ENCODE measurements at places on chromosomes 7 and 10. TPM values are rescaled to one million over a fixed set of nuclear protein-coding genes. Genes with fewer than 3 reads are reported as not detected.
A peak's percentile ranks its signal among the peaks of the same experiment; 100 is the strongest.

- H3K27me3 ChIP-seq, result no peaks in the 10 kb centered on the region
- no peaks in the 10 kb centered on the region for H3K36me3 ChIP-seq
- H3K4me1 ChIP-seq, result peaks cover 45% of the 10 kb centered on the region
- peak; percentile 22 for DNase-seq
- H3K4me3 ChIP-seq, result peak overlapping the region; percentile 49
- H3K27ac ChIP-seq, result peak overlapping the region; percentile 73
Observed at GRCh38 chr10:12635127-12635541, 285.8 kb downstream of the CAMK1D start.

DNA sequence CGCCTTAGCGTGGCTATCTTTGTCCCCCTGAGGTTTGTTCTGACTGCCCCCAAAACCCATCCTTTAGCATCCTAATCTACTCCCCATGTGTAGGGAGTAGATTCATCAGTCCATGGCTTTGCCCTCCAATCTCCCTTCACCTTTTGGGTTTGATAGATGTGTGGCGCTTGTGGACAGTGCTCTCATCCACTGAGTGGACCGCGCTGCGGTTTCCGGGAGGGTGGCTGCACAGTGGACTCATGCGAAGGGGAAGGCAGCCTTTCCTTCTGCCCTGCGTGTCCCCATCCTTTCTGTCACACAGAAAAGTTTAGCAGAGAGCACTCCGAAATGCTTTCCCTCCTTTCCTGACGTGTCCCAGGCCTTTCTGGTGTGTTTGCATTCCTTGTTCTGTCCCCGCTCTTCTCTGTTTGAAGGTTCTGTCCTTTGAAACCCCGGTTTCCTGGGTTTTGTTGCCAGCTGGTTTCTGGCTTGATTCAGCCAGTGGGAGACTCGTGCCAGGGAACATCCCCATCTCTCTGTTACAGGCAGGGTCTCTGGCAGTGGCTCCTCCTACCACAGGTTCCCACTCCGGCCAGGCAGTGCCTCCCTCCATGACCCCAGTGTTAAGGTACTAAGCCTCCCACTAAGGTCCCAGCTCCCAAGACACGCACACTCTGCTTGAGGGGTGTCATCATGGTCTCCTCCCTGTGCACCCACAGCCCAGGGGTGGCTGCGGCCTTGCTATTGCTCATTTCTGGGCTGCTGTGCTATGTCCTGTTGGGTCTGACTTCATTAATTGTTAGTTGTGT is 547.7 kb upstream of the DPP6 start:
- H3K27ac ChIP-seq, result no peak overlapping the region
- no peaks in the 10 kb centered on the region for H3K27me3 ChIP-seq
- H3K4me3 ChIP-seq, result no peak overlapping the region
- DNase-seq, result no peak

- H3K27me3 ChIP-seq, result peaks cover 64% of the 10 kb centered on the region
- no peak for DNase-seq
- H3K4me3 ChIP-seq, result no peak overlapping the region
- H3K27ac ChIP-seq, result no peak overlapping the region
- peaks cover 6% of the 10 kb centered on the region for H3K4me1 ChIP-seq
- H3K36me3 ChIP-seq, result no peaks in the 10 kb centered on the region
Observed at GRCh38 chr10:114038819-114039218, 4.8 kb upstream of the ADRB1 start.

DNA sequence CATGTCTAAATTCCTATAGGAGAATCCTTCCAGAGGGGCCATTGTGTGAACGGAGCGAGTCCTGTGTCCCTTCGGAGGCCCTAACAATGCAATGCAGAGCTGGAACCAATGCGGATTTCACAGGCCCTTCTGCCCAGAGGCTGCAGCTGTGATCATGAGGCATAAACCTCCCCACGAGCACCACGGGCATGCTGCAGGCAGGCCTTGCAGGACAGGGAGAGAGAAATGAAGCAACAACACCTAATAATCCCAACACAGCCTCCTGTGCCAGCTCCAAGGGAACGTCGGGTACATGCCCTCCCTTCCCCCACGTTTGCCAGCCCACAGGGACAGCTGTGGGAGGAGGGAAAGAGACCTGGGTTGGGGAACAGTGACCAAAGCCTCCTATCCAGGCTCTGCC is 74.4 kb downstream of the TNS3 start:
- no peaks in the 10 kb centered on the region for H3K27me3 ChIP-seq
- DNase-seq, result no peak
- no peaks in the 10 kb centered on the region for H3K4me1 ChIP-seq
- no peak overlapping the region for H3K27ac ChIP-seq
- H3K36me3 ChIP-seq, result no peaks in the 10 kb centered on the region

- H3K4me3 ChIP-seq, result no peak overlapping the region
- peaks cover 26% of the 10 kb centered on the region for H3K27me3 ChIP-seq
- H3K36me3 ChIP-seq, result no peaks in the 10 kb centered on the region
- DNase-seq, result no peak
Observed at GRCh38 chr7:21169667-21170580, 258.0 kb upstream of the SP4 start.

DNA sequence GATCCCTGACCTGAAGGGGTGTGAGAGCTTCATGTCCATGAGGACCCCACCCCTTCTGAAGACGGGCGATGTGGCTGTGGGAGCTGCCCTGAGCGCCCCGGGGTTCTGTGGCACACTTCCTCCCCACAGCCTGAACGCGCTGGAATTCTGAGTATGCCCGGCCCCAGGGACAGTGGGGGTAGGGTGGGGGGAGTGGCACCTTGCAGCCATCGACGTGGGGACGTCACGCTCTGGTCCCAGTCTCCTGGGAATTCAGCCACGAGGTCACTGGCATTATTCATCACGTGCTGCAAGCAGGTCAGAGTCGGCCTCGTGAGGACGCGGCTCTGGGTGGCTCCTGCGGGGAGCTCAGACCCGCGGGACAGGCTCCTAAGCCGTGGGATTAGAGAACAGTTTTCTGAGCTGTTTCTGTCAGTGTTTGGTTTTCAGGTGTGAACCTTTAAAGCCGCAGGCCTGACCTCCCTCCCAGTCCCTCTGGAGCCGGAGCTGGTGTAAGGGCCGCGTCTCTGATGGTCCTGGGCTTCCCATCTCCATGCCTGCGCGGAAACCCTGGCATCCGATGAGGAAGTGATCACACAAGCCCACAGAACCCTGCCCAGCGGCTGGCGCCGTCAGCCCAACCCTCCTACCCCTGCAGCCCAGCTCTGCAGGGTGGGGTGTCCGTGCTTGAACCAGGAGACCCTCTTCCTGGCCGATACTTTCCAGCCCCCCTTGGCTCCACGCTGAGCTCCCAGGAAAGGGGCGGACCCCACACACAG is 16.1 kb downstream of the GPR146 start:
- no peak overlapping the region for H3K27ac ChIP-seq
- H3K4me1 ChIP-seq, result peaks cover 20% of the 10 kb centered on the region
- DNase-seq, result no peak
- H3K4me3 ChIP-seq, result no peak overlapping the region
- H3K36me3 ChIP-seq, result peaks cover 7% of the 10 kb centered on the region

The MOGAT3 gene
- not detected for total RNA-seq

The AKR1C4 gene
- total RNA-seq, result not detected

- H3K27me3 ChIP-seq, result no peaks in the 10 kb centered on the region
- H3K4me1 ChIP-seq, result peaks cover 41% of the 10 kb centered on the region
- no peaks in the 10 kb centered on the region for H3K36me3 ChIP-seq
- no peak overlapping the region for H3K27ac ChIP-seq
Observed at GRCh38 chr10:12512332-12513002, 163.1 kb downstream of the CAMK1D start.

DNA sequence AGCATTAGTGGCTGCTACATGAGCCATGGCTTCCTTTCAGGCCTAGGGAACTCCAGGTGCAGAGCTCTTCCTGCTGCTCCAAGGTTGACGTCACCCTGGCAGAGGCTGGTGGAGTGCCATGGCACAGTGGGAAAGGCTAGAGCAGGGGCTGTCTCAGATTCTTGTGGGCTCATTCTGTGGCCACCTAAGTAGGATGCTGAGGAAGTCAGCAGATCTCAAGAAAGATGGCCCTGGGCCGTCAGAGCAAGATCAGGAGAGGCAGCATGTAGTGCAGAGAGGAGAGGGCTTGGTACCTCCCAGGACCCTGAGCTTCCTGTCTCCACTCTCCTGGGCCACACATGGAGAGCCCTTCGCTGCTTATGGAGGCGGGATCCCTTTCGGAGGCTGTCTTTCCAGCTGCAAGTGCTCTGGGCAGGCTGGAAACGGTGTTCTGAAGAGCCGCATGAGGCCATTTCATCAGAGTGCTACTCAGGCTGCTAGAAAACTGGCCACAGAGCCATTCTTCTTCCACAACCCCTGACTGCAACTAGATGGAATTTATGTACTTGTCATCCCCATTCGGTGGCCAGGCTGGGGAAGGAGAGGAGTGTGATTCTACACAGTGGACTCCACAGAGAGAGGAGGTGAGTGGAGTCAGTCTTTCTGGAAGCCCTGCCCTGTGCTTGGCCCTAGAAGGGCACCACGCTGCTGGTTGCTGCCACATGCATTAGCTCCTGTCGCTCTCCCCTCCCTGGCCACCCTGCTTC is 304.2 kb downstream of the RPS24 start:
- no peak overlapping the region for H3K4me3 ChIP-seq
- no peaks in the 10 kb centered on the region for H3K36me3 ChIP-seq
- no peaks in the 10 kb centered on the region for H3K4me1 ChIP-seq
- no peak for DNase-seq
- no peak overlapping the region for H3K27ac ChIP-seq
- H3K27me3 ChIP-seq, result peaks cover 3% of the 10 kb centered on the region

GRCh38 chr10:71432956-71433767 is 36.4 kb downstream of the CDH23 start:
- no peak overlapping the region for H3K27ac ChIP-seq
- H3K27me3 ChIP-seq, result no peaks in the 10 kb centered on the region
- DNase-seq, result no peak
- H3K36me3 ChIP-seq, result no peaks in the 10 kb centered on the region

DNA sequence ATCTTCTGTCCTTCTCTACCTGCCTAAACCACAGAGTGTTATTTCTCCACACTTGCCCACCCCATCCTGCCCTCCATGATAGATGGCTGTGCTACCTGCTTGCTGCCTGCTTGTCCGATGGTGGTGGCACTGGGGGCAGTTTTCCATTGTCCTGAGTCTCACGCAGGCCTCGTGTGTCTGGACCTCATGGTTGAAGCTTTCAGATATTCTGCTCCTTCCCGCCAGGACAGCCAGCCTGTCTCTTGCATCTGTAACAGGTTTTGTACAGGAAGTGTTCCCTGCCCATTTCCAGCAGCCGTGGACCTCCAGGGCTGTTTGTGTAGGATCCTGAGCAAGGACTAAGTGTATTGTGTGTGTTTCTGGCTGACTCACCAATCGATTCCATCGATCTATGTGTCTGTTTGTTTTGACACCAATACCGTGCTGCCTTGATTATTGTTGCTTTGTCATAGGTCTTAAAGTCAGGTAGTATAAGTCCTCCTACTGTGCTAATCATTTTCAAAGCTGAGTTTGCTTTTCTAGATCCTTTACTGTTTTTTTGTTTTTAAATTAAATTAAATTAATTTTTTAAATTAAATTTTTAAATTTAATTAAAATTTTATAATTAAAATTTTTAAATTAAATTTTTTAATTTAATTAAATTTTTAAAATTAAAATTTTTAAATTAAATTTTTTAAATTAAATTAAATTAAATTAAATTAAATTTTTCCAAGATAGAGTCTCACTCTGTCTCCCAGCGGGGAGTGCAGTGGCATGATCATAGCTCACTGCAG is 8.5 kb downstream of the IL15RA start:
- peaks cover 37% of the 10 kb centered on the region for H3K36me3 ChIP-seq
- H3K27ac ChIP-seq, result peak overlapping the region; percentile 21
- no peaks in the 10 kb centered on the region for H3K27me3 ChIP-seq
- no peak overlapping the region for H3K4me3 ChIP-seq
- DNase-seq, result peak; percentile 15
- peaks cover 42% of the 10 kb centered on the region for H3K4me1 ChIP-seq

DNA sequence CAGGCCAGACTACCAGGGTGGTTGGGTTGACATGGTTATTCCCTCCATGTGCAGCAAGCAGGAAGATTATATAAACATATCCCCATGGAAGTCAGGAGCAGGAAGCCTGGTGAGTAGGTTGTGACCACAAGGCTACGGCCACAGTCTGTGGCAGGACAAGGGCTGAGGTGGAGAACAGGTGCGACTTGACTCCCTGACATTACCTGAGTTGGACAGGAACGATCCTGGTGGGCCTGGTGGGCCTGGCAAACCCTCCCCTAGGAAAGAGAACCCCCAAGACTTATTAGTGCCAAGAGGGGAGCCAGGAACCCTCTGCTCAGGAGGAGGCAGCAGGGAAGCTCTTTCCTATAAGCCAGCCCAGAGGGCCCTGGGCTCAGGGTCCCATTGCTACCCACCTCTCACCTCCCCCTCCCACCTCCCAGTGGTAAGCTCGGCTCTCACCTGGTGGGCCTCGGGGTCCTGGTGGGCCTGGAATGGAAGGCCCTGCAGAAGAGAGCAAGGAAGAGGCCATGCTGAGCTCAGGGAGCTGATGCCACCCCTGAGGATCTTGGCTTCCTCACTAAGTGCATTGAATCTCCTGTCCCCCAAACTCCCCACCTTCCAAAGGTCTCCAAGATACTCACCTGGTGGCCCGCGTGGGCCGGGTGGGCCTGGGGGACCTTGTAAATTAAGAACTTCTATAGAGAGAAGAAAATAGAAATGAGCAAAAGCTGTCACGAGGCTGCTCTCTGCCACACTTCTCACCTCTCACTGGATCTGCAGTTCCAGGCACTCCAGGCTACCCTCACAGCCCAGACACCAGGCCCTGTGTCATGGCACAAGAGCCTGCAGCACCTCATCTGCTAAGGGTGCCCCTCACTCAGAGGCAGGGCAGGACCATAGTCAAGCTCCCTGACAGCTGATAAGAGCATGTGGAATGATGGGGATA is 44.6 kb downstream of the COL17A1 start:
- H3K27ac ChIP-seq, result no peak overlapping the region
- no peaks in the 10 kb centered on the region for H3K27me3 ChIP-seq
- H3K4me1 ChIP-seq, result no peaks in the 10 kb centered on the region
- DNase-seq, result peak; percentile 2
- no peak overlapping the region for H3K4me3 ChIP-seq

DNA sequence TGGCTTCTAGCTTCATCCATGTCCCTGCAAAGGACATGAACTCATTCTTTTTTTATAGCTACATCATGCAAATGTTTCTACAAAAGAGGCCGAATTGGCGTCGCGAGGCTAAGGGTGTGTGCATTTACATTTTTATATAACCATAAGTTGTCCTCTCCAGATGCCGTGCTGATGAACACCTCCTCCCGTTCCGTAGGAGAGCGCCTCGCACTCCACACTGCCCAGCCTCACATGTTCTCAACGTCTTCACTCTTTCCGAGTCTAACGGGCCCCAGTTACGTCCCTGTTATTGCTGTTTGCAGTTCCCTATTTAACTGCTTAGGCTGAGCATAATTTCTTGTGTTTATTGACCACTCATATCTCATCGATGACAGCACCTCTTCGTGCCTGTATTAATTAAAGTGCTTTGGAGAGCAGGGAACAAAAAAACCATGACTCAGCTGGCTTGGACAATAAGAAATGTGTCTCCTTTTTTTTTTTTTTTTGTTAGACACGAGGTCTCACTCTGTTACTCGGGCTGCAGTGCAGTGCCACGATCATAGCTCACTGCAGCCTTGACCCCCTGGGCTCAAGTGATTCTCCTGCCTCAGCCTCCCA is 113.5 kb upstream of the SDK1 start:
- no peaks in the 10 kb centered on the region for H3K27me3 ChIP-seq
- no peaks in the 10 kb centered on the region for H3K36me3 ChIP-seq
- H3K4me3 ChIP-seq, result no peak overlapping the region
- DNase-seq, result no peak
- H3K27ac ChIP-seq, result no peak overlapping the region

- no peaks in the 10 kb centered on the region for H3K36me3 ChIP-seq
- DNase-seq, result no peak
- H3K27ac ChIP-seq, result no peak overlapping the region
- no peaks in the 10 kb centered on the region for H3K27me3 ChIP-seq
Observed at GRCh38 chr7:81669476-81670105, 100.3 kb downstream of the HGF start.
